Esophagus mucosa (tissue), 1 donor: ENCODE measurements at places on chromosomes 16 and 17. TPM values are rescaled to one million over a fixed set of nuclear protein-coding genes. Genes with fewer than 3 reads are reported as not detected.

- no peak for ATAC-seq
Measured at GRCh38 chr17:42271006-42271778, 5.0 kb downstream of the STAT5B start.

DNA sequence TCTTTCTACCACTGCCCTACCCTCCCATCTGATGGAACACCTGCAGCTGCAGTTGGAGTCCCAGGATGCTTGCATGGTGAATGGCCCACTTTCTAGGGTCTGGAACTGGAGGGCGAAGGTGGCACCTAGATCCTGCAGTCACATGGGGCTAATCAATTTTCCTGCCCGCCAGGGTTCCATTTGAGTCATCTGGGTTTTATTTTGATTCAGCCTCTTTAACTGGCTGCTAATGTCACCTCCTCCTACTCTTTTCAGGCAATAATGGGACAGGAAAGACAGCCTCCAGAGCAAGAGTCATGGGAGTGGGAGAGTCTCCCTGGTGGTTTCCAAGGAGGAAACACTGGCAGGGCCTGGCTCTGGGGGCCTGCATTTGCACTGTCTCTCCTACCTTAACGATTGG lies 3.8 kb upstream of the TBKBP1 start:
- ATAC-seq: no peak

DNA sequence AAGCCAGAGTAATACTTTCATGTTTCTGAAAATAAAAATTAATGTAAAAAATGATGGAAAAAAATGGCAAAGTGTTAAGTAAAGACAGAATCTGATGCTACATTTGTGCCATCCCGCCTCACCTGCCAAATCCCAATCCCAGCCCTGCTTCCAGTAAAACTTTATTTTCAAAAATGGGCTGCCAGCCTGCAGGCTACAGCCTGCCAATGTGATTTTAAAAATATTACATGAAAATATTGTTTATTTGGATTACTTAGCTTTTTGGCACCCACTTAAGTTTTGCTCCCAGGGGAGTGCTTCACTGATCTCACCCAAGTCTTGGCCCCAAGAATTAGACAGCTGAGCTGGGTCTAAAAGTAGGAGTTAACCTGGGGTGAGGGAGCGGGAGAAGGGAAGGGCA lies 112.8 kb downstream of the C16orf78 start:
- ATAC-seq: no peak

GRCh38 chr16:84175350-84176081 lies 11.3 kb downstream of the TAF1C start:
- ATAC-seq: peak; percentile 66

- no peak for ATAC-seq
Measured at GRCh38 chr16:27511657-27512448, 37.9 kb downstream of the GTF3C1 start.

- ATAC-seq: peak; percentile 18
Measured at GRCh38 chr17:30586818-30587595, 109.8 kb downstream of the GOSR1 start.

- ATAC-seq: no peak
Measured at GRCh38 chr16:88368036-88368435, 14.7 kb upstream of the ZNF469 start.

DNA sequence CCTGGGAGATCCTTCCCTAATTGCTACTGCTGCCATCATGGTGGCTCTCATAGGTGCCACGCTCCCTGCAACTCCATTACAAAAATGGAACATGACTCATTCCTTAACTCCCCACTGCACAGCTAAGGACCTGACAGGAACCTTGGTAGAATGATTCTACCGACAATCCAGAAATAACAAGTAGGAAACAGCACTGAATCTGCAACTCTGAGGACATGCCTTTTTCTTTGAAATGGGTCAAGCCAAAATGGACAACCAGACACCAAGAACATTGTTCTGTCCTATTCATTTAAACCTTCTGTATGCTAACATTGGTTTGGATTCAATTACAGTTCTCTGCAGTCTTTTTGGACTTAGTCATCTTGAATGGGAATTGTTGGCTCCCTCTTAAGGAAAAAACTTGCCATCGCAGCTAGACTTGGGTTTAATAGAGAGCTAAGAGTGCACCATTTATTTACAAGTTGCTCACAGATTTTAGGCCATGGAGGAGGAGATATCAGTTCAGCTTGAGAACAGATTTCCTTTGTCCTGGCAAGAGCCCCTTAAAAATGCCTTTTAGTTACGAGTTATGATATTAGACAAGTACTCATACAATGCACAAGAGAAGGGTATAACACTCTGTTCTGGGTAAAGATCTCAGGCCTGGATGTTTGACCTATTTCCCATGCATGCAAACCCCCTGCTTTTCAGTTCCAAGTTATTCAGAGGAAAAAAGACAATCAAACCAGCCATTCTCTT lies 20.9 kb upstream of the NSRP1 start:
- peak; percentile 57 for ATAC-seq

DNA sequence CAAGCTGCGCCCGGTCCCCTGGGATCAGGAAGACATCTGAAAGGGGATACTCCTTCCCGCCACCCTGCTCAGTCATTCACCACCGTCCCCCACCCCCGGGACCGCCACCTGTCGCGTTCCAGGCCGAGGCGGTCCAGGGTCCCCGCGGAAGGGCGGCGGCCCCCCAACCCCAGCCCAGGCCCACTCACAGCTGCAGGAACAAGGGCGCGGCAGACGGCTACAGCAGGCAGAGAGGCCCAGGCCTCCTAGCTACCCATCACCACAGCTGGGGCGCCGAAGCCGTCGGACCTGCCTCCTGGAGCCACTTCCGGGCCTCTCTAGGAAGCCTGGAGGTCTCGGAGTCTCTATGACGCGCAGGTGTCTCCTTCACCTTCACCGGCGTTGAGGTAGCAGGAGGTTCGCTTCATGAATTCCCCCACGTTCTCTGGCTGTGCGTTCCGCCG lies at the start of gene SDR42E1:
Gene SDR42E1 (minus strand): TSS at position 272 of the 443 bp plus-strand sequence. CDS start 10,612 bp downstream, outside the sequence.
- ATAC-seq: peak; percentile 87

DNA sequence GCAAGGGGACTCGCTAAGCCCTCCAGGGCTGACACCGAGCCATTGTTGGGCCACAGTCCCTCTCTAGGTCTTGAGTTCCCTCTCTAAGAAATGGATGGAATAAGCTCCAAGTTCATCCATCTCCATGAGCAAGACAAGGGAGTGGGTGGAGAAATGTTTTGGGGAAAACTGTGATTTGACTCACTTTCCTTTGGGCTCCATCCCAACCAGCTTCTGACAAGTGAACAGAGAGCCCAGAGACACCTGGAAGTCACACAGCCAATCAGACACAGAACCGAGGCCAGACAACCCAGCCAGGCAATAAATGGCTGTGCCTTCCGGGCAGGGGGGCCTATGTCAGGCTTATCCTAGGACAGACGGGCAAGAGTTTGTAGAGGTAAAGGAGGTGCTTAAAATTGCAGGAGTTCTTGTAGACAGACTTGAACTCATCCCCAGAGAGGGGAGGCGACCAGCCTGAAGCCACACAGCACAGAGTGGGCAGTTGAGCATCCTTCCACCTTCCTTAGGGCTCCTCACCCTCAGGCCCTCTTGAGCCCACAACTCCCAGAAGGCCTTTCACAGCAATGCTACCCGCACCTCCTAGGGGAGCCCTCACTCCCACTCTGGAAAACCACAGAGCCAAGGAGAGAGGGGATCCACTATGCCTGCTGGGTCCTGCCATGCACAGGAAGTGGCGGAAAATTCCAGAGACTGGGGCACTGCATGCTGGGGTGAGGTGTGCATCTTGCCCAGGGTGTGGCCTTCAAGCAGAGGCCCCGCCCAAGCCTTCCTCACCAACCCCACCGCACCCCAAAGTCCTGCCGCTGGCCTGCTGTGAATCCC lies 9.5 kb upstream of the FAM83G start:
- ATAC-seq: peak; percentile 83

CD300A gene
- 0.64 TPM for total RNA-seq

CHP2 gene
- total RNA-seq: 0.08 TPM

NKD1 gene
- total RNA-seq: 1.9 TPM

CD300H gene
- total RNA-seq: not detected

MT1G gene
- 26.3 TPM for total RNA-seq

BICDL2 gene
- 62.0 TPM for total RNA-seq
